ENCODE measurements at places on chromosomes 3 and 15.

GRCh38 chr15:64443747-64444621, 16.4 kb upstream of the ZNF609 start:
- DNase-seq = peak; percentile 90

DNA sequence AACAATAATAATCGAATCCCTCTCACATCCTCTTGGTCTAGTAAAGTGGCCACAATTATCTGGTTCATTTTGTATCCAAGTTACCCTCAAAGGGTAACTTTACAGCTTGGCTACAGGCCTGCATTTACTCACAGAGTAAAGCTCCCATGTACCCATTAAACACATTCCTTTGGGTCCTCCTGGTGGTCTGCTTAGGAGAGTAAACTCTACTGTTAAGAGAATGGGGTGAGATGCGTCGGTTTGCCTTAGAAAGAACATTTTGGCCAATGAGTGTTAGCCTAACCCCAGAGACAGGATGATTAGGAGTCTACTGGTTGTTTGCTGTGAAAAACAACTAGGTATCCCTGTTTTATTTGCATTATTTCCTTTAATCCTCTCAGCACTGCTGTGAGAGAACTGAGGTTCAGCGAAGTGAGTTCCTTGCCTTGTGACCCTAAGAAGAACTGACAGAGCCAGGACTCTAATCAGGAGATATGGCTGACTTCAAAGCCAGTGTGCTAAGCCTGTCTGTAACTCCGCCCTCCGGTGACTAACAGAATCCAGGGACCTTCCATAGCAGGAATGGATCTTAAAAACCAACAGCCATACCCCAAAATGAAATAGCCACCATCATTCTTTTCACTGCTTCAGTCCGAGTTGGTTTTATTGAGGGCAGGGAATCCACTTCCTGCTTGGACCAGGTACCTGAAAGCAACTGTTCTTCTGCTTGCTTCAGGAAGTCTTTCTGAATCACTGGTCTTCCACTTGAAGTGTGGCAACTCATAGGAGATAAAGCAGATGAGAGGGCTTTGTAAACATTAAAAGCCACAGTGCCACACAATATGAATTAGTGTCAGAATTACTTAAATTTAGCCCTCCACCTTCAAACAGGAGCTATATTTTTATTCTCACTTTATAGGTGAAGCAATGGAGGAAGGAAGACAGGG, 317.3 kb upstream of the WNT5A start:
- DNase-seq = no peak

DNA sequence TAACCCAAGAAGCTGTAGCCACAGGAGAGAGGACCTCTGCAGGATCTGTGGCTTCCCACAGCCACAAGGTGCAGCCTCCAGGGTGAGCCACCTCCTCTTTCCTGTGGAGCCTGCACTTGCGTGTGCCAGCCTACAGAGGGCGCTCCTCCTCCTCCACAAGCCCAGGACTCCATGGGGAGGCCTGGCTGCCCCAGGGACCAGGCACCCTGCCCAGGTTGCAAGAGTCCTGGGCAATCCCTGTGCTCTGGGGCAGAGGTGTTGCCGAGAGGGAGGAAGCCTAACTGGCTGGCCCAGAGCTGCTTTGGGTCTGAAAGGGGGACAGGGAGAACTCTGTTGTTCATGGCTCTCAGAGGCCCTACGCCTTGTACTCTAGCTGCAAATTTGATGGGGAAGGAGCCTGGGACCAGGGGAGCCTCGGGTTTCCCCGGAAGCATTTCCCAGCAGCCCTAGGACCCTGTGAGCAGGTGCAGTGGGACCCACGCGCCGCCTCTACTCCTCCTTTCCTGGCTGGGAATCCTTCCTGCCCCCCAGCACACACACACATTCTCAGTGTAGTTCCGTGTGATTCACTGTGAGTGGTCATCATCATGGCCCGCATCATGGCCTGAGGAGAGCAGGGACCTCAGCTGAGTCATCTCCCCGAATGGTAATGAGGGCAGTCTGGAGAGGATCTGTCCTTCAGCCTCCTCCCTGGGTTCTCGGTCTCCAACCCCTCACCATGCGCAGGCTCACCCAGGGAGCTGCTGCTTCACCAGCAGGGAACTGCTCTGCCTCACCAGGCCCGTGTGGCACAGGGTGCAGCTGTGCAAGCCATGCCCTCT, 24.3 kb downstream of the TBC1D21 start:
- DNase-seq = peak; percentile 64

DNA sequence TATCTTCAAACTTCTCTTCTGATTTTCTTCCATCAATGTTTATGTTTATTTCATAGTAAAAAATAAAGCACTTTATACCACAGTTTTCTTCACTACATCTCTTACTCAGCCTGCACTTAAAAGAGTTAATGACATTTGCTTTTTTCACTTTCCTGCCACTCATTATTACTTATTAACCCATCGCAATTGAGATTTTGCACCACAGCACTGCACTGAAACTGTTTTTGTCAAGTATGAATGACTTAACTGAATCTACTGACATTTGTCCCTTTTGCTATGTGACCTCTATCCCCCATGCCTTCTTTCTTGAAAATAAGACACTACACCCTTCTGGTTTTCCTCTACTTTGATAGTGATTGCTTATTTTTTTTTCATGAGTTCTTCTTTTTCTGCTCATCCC, 739.7 kb upstream of the DPPA4 start:
- no peak for DNase-seq

DNA sequence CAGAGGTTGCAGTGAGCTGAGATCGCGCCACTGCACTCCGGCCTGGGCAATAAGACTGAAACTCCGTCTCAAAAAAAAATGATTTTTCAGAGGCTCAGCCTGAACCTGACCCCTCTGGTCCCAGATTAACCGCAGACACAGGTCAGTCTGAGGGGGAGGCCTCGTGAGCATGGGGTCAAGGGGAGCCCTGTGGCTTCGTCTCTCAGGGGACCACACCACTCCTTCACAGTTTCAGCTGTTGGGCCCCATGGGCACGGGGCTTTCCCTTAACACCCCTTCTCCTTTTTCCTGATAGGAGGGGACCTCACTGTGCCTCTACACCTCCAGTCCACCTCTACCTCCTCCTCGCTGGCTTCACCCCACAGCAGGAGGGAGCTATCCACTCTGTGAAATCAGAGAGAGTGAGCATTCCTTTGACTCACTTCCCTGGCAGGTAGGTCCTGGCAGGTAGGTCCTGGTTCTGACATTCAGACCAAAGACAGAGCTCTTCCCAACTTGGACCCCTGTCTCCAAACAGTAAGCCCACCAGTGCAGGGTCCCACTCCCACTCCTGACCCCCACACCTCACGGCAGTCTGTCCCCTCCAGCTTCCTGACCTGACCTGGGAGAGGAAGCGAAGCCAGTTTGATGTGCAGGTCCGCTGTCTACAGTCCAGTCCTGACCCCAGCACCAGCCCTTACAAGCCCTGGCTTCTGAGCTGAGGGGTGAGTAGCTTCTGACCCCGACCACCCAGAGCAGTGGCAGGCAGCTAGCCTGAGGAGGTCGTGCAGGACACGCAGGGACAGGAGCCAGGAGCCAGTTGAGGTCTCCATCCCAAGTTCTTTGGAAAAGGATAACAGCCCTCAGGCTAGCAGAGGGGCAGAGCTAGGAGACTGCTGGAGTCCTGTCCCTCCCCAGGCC, 9.0 kb downstream of the RRP9 start:
- no peak for DNase-seq

- DNase-seq = peak; percentile 18
These were observed 13.3 kb upstream of the CD200 start for GRCh38 chr3:112319516-112320276.

DNA sequence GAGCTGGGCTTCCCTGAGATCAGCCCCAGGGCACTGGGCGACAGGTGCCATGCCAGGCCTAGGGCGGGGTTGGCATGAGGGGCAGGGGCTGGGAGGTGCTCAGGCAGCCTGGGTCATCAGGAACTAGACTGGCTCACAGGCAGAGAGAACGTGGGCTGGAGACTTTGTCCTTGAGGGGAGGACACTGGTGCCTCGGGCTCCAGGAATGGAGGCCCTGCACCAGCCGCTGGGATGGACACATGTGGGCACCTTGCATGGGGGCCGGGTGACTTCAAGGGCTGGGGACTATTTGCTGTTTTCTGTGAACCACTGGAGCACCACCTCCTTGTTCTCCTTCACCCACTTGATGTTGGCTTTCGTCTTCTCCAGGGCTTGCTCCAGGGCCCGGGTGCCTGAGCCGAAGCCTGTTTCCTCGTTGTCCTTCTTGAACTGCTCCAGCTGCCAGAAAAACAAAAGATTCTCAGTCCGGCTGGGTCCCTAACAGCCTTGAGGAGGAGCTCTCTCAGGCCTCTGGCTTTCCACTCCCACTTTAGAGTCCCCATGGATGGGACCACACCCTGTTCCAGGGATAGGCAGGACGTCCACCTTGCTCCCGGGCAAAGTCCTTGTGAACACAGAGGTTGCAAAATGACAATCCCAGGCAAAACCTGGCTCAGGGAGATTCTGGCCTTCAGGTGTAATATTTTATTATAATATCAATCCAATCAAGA, 9.1 kb downstream of the MESP2 start:
- no peak for DNase-seq

- no peak for DNase-seq
These were observed 466.3 kb downstream of the NAALADL2 start for GRCh38 chr3:175325440-175325839.

DNA sequence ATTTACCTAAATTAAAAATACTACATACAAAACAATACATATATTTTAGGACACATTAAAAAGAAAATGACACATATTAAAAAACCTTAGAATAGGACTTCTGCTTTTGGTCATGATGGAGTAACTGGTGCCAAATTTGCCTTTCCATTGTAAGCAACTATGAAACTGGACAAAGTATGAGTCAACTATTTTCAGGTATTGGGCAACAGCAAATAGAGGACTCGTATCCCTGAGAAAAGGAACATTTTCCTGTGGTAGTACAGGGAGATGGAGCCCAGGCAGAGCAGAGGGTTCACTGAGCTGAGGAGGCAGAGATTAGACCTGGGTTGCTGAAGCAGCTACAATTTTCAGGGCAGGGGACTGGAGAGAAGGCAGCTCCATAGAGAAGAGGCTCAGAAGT, 14.7 kb downstream of the CCR1 start:
- DNase-seq = no peak

- DNase-seq = no peak
These were observed 245.1 kb downstream of the ADAMTS17 start for GRCh38 chr15:100096700-100097099.

GRCh38 chr15:57751177-57751800, 44.8 kb downstream of the POLR2M start:
- DNase-seq = peak; percentile 47

DNA sequence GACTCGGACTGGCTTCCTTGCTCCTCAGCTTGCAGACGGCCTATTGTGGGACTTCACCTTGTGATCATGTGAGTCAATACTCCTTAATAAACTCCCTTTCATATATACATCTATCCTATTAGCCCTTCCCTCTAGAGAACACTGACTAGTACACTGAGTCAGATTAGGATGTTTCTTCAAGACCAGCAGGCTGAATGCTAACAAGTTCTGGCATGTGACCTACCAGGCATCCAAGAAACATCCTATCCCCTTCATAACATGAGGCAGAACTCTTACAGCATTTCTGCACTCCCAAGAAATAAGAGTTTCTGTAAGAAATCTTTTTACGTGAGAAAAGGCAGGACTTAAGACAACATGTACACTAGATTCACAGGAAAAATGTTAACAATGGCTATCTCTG, 9.3 kb downstream of the CFAP92 start:
- DNase-seq = peak; percentile 87

- DNase-seq = no peak
These were observed 6.0 kb upstream of the KCTD6 start for GRCh38 chr3:58485801-58486435.

DNA sequence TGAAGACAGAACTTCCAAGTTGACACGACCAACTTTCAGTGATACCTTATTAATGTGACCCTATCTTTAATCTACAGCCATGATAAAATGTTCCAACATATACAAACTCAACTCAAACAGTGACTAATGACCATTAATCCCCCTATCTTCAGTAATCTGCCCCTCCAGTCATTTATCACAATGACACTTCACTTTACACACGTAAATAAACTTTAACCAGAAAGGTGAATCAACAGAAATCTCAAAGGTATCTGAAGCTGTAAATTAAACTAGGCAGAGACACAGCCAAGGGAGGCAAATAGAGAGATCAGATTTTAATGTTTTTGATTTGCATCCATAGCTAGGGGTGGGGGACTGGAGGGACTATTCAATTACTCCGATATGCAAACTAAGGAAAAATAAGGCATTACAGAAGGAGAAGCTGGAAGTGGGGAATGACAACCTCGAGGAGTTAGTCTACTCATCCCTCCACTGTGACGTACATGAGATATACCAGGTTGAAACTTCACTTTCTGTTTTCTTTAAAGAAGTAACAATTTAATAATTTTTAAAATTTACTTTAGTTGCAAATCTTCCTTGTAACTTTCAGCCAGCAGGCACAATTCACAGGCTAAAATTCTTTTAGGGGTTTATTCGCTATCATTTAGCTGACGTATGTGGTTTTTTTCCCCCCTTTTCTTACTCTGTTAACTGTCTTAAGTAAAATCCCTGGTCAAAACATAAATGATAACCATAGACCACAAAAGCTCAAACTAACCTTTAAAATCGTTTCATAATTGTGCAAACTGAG, 751.0 kb downstream of the ROBO1 start:
- peak; percentile 2 for DNase-seq

GRCh38 chr3:4425707-4426106, 41.4 kb downstream of the SUMF1 start:
- no peak for DNase-seq

DNA sequence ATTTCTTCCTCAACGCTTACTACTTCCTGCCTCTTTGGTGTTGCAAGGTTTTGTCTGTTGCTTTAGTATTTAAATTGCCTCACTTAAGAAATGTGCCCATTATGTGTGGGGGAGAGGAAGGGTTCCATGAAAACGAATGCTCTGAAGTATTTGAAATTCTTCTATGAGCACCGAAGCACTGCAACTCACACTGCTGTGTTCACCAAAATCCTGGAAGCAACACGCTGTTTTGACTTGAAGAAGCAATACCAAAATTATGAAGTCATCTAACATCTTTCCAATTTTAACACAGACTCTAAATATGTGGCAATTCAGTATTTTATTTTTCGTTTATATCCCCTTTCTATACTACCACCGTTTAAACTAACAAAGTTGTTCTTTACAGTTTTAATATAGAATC, 101.5 kb downstream of the RBMS3 start:
- no peak for DNase-seq

- DNase-seq = no peak
These were observed 40.2 kb upstream of the MEIS2 start for GRCh38 chr15:37140531-37141058.

GRCh38 chr15:32887090-32887489, 169.3 kb downstream of the GREM1 start:
- DNase-seq = no peak

DNA sequence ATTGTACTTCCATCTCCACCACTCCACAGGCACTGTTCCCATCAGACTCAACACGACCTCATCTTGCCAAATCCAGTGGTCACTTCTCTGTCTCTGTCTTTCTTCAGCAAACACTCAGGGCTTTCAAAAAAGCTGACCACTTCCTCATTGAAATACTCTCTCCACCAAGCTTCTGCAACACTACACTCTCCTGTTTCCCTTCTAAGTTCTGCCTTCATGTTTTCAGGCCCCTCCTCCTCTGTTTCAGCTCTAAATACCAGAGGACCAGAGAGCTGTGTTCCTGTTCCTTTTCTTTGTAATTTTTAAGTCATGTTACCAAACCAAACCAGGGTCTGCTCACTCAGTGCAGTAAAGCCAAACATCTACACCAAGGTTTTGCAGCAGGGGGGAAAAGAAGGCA, 33.8 kb upstream of the ACP3 start:
- no peak for DNase-seq
